ENCODE measurements at places on chromosomes 3 and 15.

DNA sequence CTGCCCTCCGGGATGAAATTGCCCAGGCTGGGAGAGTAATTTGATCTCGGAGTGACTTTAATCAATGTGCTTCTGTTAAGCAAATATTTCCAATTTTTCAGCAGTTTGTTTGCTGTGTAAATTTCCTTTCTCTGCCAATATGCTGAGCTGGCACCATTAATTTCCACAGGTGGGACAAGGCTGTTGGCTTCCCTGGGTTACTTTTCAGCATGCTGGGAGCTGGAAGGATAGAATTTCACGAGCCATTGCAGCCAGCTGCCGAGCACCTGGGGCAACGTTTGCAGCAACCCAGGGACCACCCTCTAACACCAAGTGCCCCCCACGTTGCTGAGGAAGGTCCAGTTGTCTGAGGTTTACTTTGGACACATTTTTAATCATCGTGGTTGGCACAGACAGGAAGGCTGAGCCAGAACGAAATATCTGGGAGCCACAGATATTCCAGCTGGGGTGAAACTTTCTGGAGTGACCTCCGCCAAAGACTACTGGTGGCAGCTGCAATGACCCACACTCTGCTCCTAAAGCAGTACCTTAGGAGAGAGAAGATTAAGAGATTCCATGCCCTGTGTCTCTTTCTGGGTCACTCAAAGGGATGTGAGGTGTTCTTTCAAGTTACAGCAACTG lies 293.3 kb upstream of the RGMA start:
- DNase-seq: no peak

GRCh38 chr3:18635215-18635614 lies 210.1 kb upstream of the SATB1 start:
- no peak for DNase-seq

GRCh38 chr3:127152684-127153505 lies 40.0 kb upstream of the PRR23E start:
- DNase-seq: no peak

- no peak for DNase-seq
These were observed 99.9 kb upstream of the THSD4 start for GRCh38 chr15:71015342-71015741.

- no peak for DNase-seq
These were observed 50.2 kb downstream of the CDCP1 start for GRCh38 chr3:45095916-45096526.

- DNase-seq: no peak
These were observed 4.5 kb downstream of the CFAP44 start for GRCh38 chr3:113436809-113437208.

DNA sequence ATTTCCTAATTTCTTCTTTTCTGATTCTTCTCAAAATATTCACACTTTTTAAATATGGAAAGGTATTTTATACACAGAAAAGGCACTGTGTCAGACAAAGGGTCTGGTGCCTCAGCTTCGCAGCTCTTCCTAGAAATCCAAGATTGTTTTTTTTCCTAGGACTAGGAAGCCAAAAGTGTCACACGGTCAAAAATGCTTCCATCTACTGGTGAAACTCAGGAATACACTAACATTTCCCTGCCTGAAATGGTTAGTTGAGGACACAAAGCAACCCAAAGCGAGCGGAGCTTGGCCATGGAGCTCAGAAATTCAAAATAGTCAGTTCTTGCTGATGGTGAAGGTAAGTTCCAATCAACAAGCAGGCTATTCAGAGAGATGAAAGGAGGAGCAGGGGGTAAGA lies 426.5 kb upstream of the RASGRP1 start:
- no peak for DNase-seq

Measured in stimulated activated CD4-positive, alpha-beta T cell treated with anti-CD3 and anti-CD28 coated beads, Interleukin-4, amount 100 ng/mL, for 24 hours (primary cell).